Cortex of kidney (tissue), 1 donor: ENCODE measurements at places on chromosomes 5 and 9.

DNA sequence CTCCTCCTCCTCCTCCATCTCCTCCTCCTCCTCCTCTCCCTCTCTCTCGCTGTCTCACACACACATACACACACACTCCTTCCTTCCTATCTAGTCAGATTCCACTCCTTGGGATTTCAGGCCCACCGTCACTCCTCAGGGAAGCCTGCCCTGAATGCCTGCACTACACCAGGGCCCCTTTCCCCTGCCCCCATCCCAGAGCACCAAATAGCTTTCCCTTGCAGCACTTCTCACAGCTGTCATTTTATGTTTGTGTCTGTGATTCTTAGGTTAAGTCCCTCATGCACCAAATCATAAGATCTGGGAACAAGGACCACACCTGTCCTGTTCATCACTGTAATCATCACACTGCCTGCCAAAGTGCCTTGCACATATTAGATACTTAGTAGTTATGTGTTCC, 86.5 kb upstream of the GABRP start:
- no peak for DNase-seq

GRCh38 chr5:31880449-31880848, 241.5 kb downstream of the PDZD2 start:
- DNase-seq, result no peak

GRCh38 chr9:137160716-137161557, 8.9 kb downstream of the LRRC26 start:
- DNase-seq, result no peak

DNA sequence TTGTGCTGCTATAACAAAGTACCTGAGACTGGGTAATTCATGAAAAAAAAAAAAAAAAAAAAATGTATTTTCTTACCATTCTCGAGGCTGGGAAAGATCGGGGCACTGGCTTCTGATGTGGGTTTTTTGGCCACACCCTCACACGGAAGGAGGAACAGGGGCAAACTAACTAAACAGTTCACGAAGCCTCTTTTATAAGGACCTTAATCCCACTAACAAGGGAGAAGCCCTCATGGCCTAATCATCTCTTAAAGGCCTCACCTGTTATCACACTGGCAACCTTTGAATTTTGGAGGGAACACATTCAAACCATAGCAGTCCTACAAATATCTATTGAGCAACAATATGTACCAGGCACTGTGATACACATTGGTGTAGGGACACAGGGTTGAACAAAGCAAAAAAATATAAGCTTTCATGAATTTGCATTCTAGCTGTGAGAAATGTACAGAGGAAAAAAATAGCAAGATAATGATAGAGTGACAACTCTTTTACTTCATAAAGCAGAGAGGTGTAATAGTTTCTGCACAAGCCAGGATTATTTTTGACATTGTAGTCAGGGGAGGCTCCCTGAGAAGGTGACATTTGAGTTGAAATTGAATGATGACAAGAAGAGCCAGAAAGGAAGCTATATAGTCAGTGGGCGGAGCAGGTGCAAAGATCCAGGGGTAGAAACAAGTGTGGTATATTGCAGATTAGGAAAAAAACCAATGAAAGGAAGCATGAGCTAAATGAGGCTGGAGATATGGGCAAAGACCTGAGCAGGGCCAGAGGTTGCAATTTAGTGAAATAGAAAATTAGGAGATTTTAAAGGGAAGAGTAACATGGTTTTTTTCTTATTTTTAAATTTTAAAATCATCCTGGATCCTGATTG, 68.1 kb upstream of the GRAMD2B start:
- DNase-seq, result no peak

DNA sequence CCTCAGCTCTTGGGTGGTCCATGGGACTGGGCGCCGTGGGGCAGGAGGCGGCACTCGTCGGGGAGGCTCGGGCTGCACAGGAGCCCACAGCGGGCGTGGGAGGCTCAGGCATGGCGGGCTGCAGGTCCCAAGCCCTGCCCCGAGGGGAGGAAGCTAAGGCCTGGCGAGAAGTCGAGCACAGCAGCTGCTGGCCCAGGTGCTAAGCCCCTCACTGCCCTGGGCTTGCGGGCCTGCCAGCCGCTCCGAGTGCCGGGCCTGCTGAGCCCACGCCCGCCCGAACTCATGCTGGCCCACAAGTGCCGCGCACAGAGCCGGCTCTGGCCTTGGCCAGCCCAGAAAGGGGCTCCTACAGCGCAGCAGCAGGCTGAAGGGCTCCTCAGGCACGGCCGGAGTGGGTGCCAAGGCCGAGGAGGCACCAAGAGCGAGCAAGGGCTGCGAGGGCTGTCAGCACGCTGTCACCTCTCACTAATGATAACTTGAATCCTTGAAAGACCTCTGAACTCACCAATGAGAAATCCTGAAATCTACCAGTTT, 1506.8 kb upstream of the WWC1 start:
- no peak for DNase-seq

- DNase-seq, result no peak
Measured at GRCh38 chr5:40446910-40447309, 232.8 kb upstream of the PTGER4 start.

DNA sequence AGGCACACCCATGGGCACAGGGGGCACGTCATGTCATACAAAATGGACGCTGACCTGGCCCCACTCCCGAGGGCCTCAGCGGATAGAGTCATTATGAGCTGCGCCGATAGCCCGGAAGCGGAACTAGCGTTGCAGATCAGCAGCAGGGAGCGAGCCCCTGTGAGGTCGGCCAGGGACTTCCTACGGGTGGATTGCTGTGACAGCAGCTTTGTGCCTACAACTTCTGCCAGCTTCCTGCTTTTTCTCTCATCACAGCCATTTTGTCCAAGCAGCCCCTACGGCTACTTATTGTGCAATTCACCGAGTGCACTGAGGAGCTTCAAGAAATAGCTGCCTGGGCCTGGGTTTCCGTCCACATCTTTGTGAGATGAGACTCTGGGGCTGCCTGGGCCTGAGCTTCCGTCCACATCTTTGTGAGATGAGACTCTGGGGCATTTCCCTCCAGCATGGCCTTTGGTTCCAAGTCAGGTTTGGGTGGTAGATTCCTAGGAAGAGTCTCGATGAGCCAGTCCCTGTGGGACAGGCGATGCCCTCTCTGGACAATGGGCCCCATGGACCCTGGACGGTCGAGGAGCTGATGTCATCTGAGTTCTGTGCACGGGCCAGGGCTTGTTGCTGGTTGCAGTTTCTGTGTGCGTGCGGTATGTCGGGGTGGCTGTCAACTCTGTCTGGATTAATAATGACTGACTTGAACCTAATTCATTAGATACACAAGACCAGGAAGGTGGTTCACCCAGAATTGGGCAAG, 67.0 kb upstream of the GNE start:
- DNase-seq, result no peak

- DNase-seq, result no peak
Measured at GRCh38 chr9:108811944-108812343, 43.8 kb downstream of the ACTL7B start.

- DNase-seq, result no peak
Measured at GRCh38 chr9:80352967-80353366, 781.2 kb downstream of the TLE4 start.

GRCh38 chr9:19994296-19994695, 205.5 kb upstream of the SLC24A2 start:
- DNase-seq, result no peak

GRCh38 chr5:68240771-68241170, 25.2 kb downstream of the PIK3R1 start:
- no peak for DNase-seq

- DNase-seq, result no peak
Measured at GRCh38 chr5:131966551-131966950, 21.1 kb upstream of the MEIKIN start.

DNA sequence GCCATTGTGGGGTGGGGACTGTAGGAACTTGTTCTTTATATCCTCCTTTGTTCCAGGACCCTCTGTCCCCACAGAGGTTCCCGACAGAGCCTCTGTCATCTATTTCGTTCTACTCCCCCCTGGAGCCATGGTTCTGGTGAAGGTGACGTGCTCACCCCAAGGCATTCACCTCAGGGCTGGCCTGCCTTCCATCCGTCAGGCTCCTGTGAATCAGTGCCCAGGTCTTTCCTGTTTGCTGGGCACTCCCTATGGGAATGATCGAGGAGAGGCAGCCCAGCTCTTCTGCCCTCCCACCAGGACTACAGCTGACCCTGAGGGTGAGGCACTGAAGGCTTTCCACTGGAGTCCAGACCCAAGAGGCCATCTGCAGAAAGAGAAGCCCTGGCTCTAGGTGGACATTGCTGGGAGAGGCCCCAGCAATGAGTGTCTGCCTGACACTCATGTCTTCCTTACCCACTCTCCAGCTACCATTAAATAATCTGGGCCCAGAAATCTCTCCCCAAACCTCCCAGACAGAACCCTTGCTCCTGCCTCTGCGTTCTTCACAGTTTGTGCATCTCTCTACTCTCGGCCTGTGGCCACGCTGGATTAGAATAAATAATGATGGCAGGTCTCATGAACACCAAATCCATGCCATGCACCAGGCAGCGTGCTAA, 214.2 kb downstream of the FSTL4 start:
- no peak for DNase-seq

- no peak for DNase-seq
Measured at GRCh38 chr5:59800347-59800893, 93.1 kb downstream of the PDE4D start.

DNA sequence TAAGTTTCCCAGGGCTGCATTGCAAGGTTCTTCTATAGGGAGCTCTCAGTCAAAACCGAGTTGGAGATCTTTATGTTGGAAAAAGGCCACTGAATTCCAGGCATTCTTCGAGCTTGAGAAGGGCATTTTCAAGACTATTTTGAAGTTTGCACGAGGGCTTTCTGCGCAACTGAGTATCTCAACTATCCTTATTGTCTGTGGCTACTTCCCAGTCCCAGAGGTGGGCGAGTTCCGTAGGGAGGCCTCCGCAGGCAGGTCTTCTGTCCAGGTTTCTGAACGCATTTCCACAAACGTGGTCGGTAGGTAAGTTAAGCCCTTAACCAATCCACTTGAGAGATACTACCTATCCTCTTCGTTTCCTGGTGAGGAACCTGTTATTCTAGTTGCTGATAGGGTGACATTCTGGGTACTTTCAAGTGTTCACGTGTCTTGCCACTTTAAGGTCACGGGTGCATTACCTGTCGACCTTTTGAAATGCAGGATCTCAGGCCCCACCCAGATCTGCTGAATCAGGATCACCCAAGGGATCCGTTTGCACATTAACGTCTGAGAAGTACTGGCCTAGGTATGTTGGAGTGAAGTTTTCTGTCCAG, 51.4 kb upstream of the TJP2 start:
- DNase-seq, result no peak

GRCh38 chr5:169923988-169924387, 56.3 kb downstream of the INSYN2B start:
- no peak for DNase-seq

DNA sequence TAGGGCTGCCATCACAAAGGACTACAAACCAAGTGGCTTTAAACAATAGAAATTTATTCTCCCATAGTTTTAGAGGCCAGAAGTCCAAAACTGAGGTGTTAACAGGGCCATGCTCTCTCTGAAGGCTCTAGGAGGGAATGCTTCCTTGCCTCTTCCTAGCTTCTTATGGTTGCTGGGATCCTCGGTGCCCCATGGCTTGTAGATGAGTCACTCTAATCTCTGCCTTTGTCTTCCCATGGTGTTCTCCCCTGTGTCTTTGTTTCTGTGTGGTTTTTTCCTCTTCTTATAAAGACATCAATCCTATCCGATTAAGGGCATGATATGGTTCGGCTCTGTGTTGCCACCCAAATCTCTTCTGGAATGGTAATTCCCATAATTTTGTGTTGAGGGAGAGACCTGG, 178.8 kb upstream of the NREP start:
- DNase-seq, result no peak

DNA sequence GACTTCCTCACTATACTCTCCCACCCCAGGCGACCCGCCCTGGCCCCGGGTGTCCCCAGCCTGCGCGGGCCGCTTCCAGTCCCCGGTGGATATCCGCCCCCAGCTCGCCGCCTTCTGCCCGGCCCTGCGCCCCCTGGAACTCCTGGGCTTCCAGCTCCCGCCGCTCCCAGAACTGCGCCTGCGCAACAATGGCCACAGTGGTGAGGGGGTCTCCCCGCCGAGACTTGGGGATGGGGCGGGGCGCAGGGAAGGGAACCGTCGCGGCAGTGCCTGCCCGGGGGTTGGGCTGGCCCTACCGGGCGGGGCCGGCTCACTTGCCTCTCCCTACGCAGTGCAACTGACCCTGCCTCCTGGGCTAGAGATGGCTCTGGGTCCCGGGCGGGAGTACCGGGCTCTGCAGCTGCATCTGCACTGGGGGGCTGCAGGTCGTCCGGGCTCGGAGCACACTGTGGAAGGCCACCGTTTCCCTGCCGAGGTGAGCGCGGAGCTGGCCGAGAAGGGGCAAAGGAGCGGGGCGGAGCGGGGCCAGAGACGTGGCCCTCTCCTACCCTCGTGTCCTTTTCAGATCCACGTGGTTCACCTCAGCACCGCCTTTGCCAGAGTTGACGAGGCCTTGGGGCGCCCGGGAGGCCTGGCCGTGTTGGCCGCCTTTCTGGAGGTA, 2.1 kb downstream of the CA9 start:
- DNase-seq, result no peak

DNA sequence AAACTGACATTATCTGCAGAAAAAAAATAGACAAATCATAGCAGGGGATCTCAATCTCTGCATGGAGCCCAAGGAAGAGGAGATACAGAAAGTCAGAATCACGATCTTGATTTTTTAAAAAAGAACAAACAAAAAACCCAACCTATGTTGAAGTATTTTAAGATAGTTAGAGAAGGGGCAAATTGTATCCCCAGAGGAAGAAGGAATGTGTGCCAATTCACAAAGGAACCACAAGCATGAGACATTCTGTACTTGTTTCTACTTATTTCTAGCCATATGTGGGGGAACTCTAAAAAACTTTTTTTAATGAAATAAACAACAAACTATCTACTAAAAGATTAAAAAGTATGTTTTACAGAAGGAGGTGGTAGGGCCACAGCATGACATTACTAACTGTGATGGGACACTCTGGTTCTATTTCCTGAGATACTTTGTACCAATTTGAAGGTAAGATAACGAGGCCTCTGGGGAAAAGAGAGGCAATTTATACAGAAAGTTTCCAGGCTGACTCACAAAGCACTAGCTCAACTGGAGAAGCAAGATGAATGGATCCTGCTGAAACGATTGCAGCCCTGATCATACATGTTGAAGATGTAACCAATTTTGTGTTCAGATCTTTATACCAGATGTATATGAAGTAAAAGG, 22.5 kb downstream of the RANBP3L start:
- no peak for DNase-seq

- no peak for DNase-seq
Measured at GRCh38 chr5:143586781-143587362, 183.4 kb upstream of the NR3C1 start.

GRCh38 chr9:116939614-116940013, 252.5 kb downstream of the TRIM32 start:
- DNase-seq, result no peak

DNA sequence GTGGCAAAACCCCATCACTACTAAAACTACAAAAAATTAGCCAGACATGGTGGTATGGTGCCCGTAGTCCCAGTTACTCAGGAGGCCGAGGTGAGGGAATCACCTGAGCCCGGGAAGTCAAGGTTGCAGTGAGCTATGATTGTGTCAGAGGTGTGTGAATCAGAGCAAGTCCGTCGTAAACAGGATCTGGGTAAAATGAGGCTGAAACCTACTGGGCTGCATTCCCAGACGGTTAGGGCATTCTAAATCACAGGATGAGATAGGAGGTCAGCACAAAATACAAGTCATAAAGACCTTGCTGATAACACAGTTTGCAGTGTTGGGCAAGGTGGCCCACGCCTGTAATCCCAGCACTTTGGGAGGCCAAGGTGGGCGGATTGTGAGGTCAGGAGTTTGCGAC, 1.9 kb upstream of the CLTB start:
- DNase-seq, result no peak
